Adipose tissue (tissue), 3 donors: ENCODE measurements at places on chromosomes 12 and 14. TPM values are rescaled to one million over a fixed set of nuclear protein-coding genes. Genes with fewer than 3 reads are reported as not detected.

The DIO2 gene
- 2.3 TPM for polyA plus RNA-seq

The BDKRB2 gene
- 4.2 TPM for polyA plus RNA-seq

The ADCY6 gene
- 17.9 TPM for polyA plus RNA-seq

The MSI1 gene
- polyA plus RNA-seq: 0.45 TPM

The EFS gene
- polyA plus RNA-seq: 17.5 TPM

The PTPN6 gene
- polyA plus RNA-seq: 24.2 TPM

The SPTLC2 gene
- polyA plus RNA-seq: 6.9 TPM

The INHBE gene
- polyA plus RNA-seq: not detected

The SH2B3 gene
- polyA plus RNA-seq: 14.7 TPM

The C3AR1 gene
- 1.9 TPM for polyA plus RNA-seq

The TRIM9 gene
- polyA plus RNA-seq: 1.0 TPM

The RFX4 gene
- not detected for polyA plus RNA-seq

The KRT75 gene
- polyA plus RNA-seq: not detected

The MTHFD1 gene
- polyA plus RNA-seq: 43.2 TPM

The CD69 gene
- polyA plus RNA-seq: 1.2 TPM

The TAS2R46 gene
- polyA plus RNA-seq: not detected

The HPD gene
- 0.91 TPM for polyA plus RNA-seq

The EPYC gene
- not detected for polyA plus RNA-seq

The CFL2 gene
- polyA plus RNA-seq: 63.7 TPM

The ZFHX2 gene
- 0.74 TPM for polyA plus RNA-seq

The MYO1H gene
- not detected for polyA plus RNA-seq

The BHLHE41 gene
- polyA plus RNA-seq: 3.6 TPM

The TMEM63C gene
- polyA plus RNA-seq: 1.8 TPM

The CIROP gene
- polyA plus RNA-seq: 0.56 TPM

The TPPP2 gene
- not detected for polyA plus RNA-seq

The CLEC1A gene
- polyA plus RNA-seq: 5.6 TPM

The OR6C2 gene
- not detected for polyA plus RNA-seq

The CRIP1 gene
- 122 TPM for polyA plus RNA-seq

The SSTR1 gene
- polyA plus RNA-seq: 1.0 TPM

The PPP1R1A gene
- 212 TPM for polyA plus RNA-seq

The MYF5 gene
- not detected for polyA plus RNA-seq

The CPNE6 gene
- 0.01 TPM for polyA plus RNA-seq

The CARMIL3 gene
- 0.52 TPM for polyA plus RNA-seq

The TMEM253 gene
- polyA plus RNA-seq: 0.83 TPM

The ASCL1 gene
- not detected for polyA plus RNA-seq

The TTC9 gene
- 1.2 TPM for polyA plus RNA-seq

The PLCZ1 gene
- polyA plus RNA-seq: not detected
